ENCODE measurements at places on chromosomes 3 and 15.
A peak's percentile ranks its signal among the peaks of the same experiment; 100 is the strongest.

DNA sequence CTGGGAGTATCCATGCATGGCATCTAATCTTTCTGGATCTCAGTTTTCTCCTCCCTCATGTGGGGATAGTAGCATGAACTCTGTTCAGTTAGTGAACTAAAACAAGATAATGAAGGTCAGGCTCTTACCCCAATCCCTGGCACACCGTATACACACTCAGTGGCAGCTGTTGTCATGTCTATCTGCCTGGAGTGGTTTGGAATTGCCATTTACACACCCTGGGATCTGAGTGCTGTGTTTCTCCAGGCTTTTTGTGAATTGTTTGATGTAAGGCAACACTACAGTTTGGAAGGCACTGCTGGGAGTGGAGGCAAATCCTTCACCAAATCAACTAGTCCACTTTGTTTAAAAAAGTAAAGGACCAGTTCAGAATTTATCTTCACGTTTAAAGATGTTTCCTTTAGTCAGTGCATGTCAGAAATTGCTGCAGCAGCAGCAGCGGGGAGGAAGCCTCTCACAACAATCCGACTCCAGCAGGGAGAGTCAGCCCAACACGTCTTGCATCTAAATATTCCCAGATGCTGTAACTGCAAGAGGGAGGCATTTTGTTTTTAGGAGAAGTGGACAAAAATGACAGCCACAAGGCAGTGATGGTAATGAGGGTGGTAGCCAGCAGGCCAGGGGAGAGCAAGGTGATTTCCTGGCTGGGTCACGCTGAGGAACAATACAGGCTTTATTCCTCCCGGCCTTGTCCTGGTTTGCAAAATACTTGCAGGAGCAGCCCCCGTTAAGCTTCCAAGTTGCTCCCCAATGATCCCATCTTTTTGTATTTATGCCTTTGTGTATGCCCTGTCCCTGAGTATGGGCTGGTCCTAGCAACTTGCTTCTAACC is 128.5 kb upstream of the LRIG1 start:
- DNase-seq = no peak

- DNase-seq = no peak
Measured at GRCh38 chr15:69857686-69858391, 239.9 kb downstream of the TLE3 start.

DNA sequence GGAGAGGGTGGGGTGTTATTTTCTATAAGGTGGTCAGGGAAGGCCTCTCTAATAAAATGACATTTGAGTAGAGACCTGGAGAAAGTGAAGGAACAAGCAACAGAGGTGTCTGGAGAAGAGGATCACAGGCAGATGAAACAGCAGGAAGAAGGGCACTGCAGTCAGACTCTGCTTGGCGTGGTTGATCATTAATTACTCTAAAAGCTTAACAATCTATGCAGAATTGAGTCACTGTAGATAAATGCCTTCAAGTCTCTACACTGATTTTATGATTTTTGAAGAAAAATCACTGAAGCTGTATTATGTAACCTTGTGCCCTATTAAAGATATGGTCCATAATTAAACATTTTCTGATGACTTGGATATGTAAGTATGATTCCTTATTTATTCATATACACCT is 114.2 kb downstream of the TNIK start:
- DNase-seq = no peak

DNA sequence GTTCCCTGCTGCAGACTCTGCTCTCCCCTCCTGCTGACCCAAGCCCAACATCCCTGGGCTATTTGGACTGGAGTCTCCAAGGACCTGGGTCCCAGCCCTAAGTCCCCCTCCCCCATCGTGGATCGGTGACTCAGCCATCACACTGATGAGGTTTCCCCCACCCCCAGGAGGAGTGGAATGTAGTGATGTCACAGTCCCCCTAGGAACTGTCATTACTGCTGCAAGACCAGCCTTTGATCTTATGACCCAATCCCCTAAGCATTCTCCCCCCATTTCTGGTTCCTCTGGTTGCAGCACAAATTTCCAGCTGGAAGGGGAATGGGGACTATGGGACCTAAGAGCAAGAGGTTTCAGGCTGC is 63.4 kb upstream of the CSPG4 start:
- no peak for DNase-seq

GRCh38 chr3:69463531-69463930 is 77.6 kb upstream of the FRMD4B start:
- DNase-seq = no peak

DNA sequence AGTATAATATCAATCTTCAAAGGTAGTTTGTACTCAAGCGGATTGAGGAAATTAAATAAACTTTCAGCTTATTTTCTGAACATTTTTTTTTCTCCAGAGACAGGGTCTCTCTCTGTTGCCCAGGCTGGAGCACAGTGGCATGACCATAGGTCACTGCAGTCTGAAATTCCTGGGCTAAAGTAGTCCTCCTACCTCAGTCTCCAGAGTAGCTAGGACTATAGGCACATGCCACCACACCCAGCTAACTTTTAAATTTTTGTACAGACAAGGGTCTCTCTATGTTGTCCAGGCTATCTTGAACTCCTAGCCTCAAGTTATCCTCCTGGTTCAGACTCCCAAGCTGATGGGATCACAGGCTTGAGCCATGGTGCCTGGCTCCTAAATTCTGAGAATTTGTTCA is 97.1 kb downstream of the FAIM start:
- DNase-seq = no peak

- no peak for DNase-seq
Measured at GRCh38 chr3:159724627-159725026, 264.0 kb upstream of the IL12A start.

DNA sequence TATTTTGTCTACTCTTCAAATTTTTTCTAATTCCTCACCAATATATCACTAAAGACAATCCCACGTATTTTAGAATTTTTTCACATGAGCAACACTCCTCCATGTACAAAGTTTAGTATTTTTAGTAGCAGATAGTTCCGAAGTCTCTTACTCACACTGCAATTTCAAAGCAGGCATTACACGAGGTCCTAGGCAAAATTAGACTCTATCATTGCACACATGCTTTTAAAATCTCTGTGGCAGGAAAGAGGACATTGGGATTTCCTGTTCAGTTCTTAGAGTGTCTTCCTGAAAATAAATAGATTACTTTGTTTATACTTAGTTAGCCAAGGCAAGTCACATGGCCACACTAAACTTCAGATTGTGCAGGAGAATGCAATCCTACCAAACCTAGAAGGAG is 847.7 kb downstream of the ROBO2 start:
- no peak for DNase-seq

- DNase-seq = no peak
Measured at GRCh38 chr3:151216641-151217607, 13.9 kb upstream of the GPR171 start.

GRCh38 chr3:42732829-42733459 is 30.3 kb upstream of the HHATL start:
- DNase-seq = no peak

GRCh38 chr3:48466386-48467109 is 20.0 kb downstream of the ATRIP start:
- DNase-seq = peak; percentile 45

DNA sequence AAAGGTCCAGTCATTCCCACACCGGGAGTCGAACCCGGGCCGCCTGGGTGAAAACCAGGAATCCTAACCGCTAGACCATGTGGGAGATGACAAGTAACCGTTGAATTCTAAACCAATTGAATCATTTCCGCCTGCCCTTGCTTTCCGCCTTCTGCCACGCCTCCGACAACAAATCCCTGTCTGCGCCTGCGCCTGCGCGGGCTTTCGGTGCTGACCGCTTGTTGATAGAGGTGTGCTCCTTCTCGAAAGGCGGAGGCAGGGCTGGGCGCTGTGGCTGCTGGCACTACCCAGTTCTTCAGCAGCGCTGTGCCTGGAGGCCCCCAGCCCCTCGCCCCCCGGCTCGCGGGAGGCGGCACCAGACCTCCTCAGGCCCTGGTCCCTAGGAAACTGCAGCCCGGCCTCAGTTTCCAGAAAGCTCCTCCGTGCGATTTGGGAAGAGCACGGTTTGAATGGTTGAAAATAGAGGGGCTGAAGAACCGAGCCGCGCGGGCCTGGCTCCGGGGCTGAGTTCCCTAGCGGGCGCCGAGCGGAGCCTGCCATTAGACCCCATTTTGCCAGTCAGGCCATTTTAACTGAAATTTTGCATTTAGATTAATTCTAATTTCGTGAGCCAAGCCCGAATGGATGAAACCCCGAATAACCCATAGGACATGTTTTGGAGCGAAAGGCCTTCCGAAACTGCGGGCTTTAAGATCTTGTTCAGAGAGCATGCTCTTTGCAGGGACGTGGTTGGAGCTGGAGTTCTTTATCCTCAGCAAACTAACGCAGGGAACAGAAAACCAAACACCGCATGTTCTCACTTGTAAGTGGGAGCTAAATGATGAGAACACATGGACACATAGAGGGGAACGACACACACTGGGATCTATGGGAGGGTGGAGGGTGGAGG is 219.3 kb upstream of the ATP10A start:
- DNase-seq = peak; percentile 92

- DNase-seq = no peak
Measured at GRCh38 chr3:113560831-113561623, 28.7 kb downstream of the SIDT1 start.

DNA sequence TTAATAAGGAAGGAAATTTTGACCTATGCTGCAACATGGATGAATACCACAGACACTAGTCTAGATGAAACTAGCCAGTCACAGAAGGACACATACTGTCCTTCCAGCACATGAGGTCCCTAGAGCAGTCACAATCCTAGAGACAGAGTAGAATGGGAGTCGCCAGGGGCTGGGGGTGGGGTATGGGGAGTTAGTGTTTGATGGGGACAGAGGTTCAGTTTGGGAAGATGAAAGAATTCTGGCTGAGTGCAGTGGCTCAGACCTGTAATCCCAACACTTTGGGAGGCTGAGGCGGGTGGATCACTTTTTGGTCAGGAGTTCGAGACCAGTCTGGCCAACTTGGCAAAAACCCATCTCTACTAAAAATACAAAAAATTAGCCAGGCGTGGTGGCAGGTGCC is 99.2 kb downstream of the TPRA1 start:
- DNase-seq = no peak

- DNase-seq = no peak
Measured at GRCh38 chr3:119628390-119628789, 30.7 kb downstream of the PLA1A start.

DNA sequence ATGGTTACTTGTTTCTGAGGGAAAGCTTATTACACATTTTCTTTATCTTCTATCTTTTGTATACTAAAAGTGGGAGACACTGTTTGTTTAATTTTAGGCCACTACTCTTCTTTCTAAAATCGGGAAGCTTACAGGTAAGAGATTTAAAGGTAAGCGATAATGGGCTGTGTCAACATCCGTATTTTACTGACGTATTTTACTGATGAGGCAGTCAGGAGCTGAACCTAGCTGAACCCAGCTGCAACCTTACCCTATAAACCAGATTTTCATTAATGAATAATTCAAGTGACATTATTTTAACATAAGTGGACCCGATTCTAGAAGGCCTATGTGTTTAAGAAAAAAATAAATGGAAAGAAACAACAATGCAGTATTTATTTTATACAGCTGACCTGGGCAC is 13.1 kb downstream of the PSMD6 start:
- DNase-seq = no peak

DNA sequence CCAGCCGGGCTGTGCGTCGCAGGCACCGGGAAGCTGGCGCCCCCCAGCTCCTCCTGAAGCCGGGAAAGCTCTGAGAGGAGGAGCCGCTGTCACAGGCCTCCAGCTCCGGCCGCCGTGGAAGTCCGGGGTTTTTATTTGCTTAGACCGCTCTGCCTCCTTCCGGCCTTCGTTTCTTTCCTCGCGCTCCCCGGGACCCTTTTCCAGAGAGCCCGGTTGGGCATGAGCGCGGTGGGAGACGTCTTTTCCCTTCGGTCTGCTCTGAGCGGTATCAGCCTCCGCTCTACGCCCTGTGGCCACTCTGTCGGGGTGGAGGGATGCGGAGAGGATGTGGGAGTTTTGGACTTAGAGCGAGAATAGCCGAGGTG is 559 bp downstream of the SENP5 start:
- DNase-seq = no peak

DNA sequence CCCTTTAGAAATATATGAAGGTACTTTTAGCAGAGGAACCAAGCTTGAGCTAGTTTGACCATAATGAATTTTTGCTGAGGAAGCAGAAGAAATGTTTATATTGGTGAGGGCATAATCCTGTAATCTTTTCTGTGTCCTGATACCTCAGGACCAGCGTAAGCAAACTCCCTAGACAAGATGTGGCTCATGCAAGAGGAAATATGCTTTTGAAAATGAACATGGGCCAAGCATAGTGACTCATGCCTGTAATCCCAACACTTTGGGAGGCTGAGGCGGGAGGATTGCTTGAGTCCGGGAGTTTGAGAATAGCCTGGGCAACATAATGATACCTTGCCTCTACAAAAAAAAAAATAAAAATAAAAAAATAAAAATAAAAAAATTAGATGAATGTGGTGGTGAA is 78.5 kb downstream of the PPARG start:
- DNase-seq = no peak

- DNase-seq = no peak
Measured at GRCh38 chr3:175728566-175728965, 869.4 kb downstream of the NAALADL2 start.

- no peak for DNase-seq
Measured at GRCh38 chr3:123883111-123883510, 1.0 kb downstream of the MYLK start.

DNA sequence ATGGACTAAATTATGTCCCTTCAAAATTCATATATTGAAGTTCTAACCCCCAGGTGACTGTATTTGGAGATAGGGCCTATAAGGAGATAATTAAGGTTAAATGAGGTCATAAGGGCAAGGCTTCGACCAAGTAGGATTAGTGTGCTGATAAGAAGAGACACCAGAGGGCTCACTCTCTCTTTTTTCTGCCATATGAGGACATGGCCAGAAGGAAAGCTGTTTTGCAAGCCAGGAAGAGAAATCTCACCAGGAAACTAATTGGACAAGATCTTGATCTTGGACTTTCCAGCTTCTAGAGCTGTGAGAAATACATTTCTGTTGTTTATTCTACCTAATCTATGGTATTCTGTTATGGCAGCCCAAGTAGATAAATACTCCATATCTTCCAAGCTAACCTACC is 503.6 kb upstream of the NAALADL2 start:
- no peak for DNase-seq

GRCh38 chr15:55758580-55758986 is 15.6 kb upstream of the PRTG start:
- no peak for DNase-seq

DNA sequence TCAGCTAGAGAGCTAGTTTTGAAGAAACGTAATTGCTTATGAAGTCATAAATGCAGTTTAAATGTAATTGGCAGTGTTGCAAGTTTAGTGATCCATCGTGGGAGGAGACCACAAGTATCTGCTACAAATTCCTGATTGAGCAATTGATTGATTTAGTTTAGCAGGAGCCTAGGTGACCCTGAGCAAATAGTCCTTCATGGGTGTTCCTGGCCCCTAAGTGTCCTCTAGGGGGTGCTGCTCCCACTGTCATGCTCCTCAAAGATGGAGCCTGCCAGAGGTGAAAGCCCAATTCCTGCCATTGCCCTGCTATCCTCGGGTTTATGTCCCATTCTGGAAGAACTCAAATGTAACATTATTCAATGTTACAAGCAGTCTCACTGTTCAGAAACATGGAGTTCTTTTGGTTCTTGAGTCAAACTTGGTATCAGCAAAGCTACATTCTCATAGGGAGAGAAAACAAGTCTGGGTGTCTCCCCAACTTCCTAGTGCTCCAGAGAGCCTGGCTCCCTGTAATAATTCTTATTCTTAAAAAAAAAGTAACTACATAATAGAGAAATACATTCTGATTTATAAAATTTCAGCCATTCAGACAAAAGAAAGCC is 29.8 kb upstream of the SENP5 start:
- peak; percentile 70 for DNase-seq

Data from activated T-cell treated with anti-CD3 and anti-CD28 coated beads, Interleukin-2, amount 50 U/mL, for 1 hour (primary cell).